ENCODE measurements at places on chromosomes 4 and X. TPM values are rescaled to one million over a fixed set of nuclear protein-coding genes. Genes with fewer than 3 reads are reported as not detected.

Gene SERTM2
- total RNA-seq: not detected

Gene PRSS12
- not detected for total RNA-seq

- no peaks in the 10 kb centered on the region for H3K36me3 ChIP-seq
- H3K4me3 ChIP-seq: no peak overlapping the region
- H3K4me1 ChIP-seq: no peaks in the 10 kb centered on the region
- H3K27ac ChIP-seq: no peak overlapping the region
- H3K27me3 ChIP-seq: no peaks in the 10 kb centered on the region
- DNase-seq: no peak
Measured at GRCh38 chr4:150212485-150212884, 134.2 kb downstream of the DCLK2 start.

DNA sequence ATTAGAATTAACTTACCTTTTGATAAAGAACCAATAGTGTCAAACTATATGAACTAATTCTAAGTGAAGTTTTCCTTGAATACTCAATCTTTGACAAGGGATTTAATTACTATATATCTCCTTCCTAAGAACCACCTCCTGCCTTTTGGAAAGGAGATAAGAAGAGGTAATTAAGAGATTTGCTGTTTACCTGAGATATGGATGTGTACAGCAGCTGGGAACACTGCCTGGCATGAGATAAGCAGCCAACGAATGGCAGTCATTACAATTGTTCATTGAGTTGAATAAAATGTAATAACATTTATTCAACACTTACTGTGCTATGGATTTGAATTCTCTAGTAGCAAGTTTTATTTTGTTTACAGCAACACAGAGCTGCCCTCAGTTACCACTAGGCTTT is 407.1 kb downstream of the SPOCK3 start:
- DNase-seq: no peak
- H3K27me3 ChIP-seq: no peaks in the 10 kb centered on the region
- no peaks in the 10 kb centered on the region for H3K4me1 ChIP-seq
- H3K36me3 ChIP-seq: no peaks in the 10 kb centered on the region
- no peak overlapping the region for H3K27ac ChIP-seq

DNA sequence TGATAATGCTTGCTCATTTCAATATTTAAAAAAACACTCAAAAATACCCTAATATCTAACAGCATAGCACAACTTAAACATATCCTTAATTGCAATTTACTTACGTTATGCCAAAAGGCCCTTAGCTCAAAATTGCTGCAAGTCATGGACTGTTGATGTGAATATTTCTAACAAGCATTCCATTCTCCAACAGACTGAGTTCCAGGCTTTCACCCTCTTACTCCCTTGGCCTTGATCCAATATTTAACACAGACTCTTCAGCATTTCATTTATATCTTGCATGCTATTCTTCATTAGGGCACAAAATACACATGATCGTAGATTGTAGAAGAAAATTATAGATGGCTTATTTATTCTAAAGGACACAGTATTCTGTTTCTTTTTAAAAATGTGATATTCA is 96.5 kb downstream of the RNF150 start:
- H3K27me3 ChIP-seq: no peaks in the 10 kb centered on the region
- no peak overlapping the region for H3K27ac ChIP-seq
- DNase-seq: no peak
